ENCODE measurements at places on chromosomes 7 and 10.

DNA sequence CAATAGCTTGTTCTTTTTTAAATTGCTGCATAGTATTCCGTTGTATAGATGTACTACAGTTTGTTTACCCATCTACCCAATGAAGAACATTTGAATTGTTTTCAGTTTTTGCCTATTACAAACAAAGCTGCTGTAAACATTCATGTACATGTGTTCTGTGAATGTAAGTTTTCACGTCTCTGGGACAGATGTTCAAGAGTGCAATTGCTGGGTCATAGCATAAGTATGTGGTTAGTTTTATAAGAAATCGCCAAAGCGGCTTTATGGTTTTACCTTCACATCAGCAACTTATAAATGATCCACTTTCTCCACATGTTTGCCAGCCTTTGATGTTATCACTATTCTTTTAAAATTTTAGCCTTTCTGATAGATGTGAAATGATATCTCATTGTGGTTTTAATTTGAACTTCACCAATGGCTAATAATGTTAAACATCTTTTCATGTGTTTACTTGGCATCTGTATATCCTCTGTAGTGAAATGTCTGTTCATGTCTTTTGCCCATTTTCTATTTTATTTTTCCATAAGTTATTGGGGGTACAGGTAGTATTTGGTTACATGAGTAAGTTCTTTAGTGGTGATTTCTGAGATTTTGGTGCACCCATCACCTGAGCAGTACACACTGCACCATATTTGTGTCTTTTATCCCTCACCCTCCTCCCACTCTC lies 73.5 kb downstream of the TBXAS1 start:
- DNase-seq: no peak

DNA sequence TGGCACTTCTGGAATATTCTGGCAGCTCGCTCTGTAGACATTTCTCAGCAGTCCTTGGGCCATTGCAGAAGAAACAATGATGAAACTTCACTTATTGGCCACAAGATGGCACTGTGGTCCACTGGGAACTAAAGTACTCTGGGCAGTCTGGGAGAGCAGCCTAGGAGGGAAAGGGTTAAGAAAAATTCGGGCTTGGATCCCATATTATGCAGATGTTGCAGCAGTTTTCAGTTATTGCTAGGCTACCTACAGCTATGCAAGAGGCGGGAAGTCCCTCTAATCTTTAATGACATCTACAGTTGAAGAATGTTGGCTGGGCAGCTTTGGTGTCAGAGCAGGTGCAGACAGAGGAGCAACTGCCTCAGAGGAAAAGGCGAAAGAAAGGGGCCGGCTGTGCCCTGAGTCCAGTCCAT lies 201.7 kb upstream of the PRSS58 start:
- DNase-seq: no peak

DNA sequence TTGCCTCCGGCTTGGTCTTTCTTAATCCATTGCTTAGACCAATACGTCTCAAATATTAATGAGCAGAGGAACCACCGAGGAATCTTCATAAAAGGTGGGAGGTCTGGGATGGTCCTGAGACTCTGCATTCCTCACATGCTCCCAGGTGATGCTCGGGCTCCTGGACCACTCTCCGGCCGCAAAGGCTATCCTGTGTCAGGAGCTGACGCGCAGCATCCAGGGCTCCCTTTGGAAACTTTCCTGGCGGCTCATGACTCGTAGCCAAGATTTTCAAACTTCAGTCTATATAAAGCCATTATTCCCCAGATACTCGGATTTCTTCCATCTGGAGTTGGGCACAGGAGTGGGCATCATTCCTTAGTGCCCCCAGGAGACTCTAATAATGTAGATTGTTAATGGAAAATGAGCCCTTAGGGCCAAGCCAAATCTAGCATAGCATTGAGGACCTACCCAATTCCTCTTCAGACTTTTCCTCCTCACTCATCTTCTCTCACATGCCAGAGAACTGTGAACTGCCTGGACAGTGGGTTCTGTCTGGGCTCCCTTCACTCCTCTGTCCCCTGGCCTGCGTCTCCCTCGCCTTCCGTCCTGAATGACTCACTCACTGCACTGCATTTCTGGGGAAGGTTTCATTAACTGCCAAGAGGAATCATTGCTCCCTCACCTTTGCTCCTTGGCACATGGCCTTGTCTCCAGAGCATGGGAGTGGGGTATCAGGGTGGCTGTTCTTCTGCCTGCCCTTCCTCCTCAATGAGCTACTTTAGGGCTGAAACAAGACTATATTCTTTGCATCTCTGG lies 89.3 kb downstream of the MKI67 start:
- no peak for DNase-seq

DNA sequence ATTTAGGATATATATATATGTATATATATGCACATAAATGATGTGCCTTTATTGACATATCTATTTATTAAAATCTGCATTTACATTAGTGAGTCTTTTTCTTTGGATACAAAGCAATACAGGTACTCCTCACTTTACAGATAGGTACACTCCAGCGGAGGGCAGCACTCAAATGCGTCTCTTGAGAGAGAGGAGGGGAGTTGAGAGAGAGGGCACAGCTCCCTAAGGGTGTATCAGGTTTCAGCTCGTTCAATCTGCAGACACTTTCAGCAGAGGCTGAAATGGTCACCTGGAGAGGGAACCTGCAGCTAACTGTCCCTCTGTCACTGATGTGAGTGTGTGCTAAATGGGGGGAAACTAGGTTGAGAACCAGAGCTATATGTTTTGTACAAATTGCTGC lies 21.5 kb downstream of the C10orf53 start:
- no peak for DNase-seq

GRCh38 chr7:130481898-130482297 lies 10.0 kb upstream of the MEST start:
- DNase-seq: no peak

GRCh38 chr10:131195116-131195515 lies 116.4 kb downstream of the TCERG1L start:
- DNase-seq: no peak

GRCh38 chr10:101576211-101576863 lies 11.7 kb downstream of the POLL start:
- no peak for DNase-seq

DNA sequence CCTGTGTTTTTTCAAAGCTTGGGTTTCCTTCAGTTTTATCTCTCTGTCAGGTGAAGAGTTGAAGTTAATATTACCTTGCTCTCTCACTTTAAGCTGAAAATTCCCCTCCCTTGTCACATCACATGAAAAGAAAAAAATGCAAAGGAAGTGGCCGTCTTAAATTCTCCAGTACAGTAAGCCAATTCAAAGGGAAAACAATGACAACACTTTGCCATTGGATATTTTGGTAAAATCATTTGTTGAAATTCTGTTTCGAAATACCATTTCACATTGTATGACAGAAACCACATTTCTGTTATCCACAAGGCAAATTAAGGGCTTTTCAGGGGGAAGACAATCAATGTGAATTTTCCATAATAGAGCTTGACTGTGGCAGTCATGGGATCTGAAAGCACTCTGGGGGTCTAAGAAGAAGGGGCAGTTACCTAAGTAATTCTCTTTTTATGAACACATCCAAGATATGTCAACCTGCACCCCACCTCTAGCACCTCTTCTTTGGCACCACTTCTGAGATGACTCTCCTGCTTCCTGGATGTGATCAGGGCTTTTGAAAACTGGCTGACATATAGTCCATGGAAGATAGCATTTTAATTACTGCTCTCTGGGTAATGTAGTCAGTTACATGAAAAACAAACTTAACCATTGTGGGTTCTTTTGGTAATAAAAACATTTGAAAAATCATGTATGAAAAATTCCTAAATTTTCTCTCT lies 63.8 kb downstream of the ENTPD1 start:
- DNase-seq: no peak

Data from Panc1 (cell line).